ENCODE measurements at places on chromosomes 7 and 10.

GRCh38 chr7:157219154-157219553, 80.4 kb downstream of the UBE3C start:
- no peak for DNase-seq

GRCh38 chr10:14219411-14219810, 111.3 kb downstream of the FRMD4A start:
- no peak for DNase-seq

DNA sequence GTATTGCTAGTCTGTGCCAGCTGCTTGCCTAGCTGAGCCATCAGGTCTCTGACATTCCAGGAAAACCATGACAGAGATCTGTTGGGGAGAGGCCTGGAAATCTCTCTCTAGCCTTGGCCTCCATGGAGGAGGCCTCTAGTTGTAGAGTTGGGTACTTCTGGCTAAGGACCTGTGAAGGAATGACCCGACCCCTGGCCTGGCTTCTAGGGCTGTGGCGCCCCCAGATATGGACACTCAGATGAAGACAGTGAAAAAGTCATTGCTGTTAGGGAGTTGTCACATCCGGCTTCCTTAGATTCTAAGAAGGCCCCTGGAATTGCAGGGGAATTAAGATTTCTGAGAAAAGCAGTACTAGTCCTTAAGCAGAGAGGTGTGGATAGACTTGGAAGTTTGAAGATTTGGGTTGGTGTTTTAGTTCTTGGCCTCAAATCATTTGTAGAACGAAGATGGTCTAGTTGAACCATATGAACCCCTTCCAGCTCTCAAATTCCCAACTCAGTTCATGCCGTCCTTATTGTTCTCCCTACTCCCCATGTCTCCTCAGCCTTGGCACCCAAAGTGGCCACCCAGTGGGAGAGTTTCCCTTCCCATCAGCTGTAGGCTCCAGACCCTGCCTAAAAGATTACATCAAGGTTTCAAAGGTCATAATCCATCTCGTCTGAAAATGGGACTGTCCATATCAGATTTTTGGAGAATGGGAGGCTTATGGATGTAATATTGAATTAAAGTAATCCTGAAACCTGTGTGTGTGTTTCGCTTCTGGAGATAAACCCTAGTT, 7.0 kb downstream of the HHEX start:
- no peak for DNase-seq

- DNase-seq: no peak
Measured at GRCh38 chr7:47614450-47614849, 32.5 kb upstream of the TNS3 start.

- DNase-seq: no peak
Measured at GRCh38 chr10:93742633-93743349, 14.9 kb upstream of the LGI1 start.

GRCh38 chr7:114791771-114792170, 130.1 kb upstream of the MDFIC start:
- DNase-seq: no peak

- DNase-seq: no peak
Measured at GRCh38 chr7:70353330-70353945, 755.2 kb downstream of the AUTS2 start.

- no peak for DNase-seq
Measured at GRCh38 chr10:94046098-94046497, 52.4 kb downstream of the PLCE1 start.

All from HCT116 (cell line).